ACHN (cell line): ENCODE measurements at places on chromosomes 11 and 22.

GRCh38 chr22:48629631-48630432 is 1197.8 kb downstream of the BRD1 start:
- no peak for DNase-seq

- DNase-seq: no peak
These were observed 11.7 kb downstream of the TRPM5 start for GRCh38 chr11:2432628-2433071.

- DNase-seq: no peak
These were observed at the start of gene MUC5AC for GRCh38 chr11:1157645-1158591. Gene MUC5AC, plus strand, starts transcription at chr11:1157953. Its CDS starts 47 bp downstream, at chr11:1158000.

DNA sequence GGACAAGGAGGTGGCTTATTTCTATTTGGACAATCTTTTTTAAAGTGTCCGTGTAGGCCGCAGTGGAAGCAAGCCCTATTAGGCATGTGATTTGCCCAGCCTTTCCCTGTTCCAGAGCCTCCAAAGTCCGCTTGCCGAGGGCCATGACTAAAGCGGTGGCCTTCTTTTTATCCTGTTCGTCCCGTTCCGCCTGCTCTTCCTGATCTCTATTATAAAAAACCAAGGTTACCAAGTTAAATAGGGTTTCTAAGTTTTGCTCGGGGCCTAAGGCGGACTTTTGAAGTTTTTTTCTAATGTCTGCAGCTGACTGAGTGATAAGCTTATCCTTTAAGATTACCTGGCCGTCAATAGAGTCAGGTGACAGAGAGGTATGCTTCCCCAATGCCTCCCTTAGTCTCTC is 21.6 kb upstream of the MUC15 start:
- no peak for DNase-seq

DNA sequence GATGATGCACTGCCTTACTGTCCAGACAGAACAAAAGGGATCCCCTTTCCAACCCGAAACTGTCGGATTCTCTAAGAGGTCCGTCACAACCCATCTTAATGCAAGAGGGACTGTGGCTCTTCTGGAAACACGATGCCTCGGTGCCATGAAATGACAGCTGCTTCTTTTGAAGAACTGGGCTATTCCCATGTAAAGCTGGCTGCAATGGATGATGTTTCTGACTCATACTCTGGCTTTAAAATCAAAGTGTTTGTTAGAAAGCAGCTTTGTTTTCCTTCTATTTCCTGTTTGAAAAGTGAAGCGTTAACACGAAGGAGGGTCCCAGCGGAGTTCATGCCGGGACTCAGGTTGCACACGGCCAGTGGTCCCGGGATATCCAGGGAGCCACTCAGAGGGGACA is 3.1 kb downstream of the TP53AIP1 start:
- no peak for DNase-seq

DNA sequence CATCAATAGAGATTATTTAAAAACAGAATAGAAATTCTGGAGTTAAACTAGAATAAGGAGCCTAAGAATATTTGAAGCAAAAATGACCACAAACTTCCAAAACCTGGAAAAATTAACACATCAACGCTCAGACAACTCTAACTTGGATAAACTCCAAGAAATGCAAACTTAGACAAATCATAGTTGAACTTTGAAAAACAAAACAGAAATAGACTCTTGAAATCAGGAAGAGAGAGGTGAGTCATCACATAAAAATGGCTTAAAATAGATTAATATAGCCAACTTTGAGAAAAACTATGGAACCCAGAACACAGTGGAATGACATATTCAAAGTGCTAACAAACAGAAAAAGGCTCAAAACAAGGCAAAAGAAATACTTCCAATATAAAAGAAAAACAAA is 974.2 kb downstream of the JRKL start:
- DNase-seq: no peak

DNA sequence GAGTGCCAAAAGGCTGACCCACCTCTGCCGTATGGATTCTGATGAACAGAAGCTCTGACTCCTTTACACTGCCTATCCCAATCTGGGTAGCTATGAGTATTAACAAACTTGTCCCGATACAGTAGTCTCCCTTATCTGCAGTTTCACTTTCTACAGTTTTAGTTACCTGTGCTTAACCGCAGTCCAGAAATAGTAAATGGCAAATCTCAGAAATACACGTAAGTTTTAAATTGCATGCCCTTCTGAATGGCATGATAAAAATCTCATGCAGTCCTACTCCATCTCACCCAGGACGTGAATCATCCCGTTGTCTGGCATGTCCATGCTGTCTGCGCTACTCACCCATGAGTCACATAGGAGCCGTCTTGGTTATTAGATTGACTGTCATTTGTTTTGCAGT is 68.8 kb downstream of the SNX19 start:
- DNase-seq: peak; percentile 64

DNA sequence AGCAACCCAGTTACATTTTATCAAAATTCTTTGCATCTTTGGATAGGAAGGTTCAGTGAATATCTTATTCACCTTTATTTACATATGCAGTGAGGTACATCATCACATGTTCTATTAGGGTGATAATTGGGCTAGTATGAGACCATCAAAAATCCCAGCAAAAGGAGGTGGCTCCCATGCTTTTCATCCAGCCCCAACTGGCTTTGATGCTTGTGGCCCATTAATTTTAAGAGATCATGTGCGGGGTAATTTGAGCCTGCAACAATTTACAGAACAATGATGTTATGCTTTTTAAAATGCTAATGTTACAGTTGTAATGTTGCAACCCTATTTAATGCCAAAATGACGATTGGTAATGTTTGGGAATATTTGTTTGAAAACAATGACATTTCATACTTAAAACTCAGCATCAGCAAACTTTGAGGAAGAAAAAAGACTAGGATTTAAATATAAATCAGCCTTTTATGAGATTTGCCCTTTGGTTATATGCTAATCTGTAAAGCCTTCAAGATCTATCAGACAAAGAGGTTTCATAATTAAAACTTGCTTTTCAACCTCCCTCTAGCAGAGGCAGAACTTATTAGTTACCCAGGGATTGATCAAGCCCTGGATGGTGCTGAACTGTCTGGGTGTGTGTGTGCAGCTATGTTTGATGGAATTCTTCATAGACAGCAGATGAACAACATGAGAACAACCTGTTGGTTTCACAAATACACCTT is 183.5 kb upstream of the SORL1-AS1 start:
- DNase-seq: no peak
